ENCODE measurements at places on chromosomes 1 and 21.
A peak's percentile ranks its signal among the peaks of the same experiment; 100 is the strongest.

DNA sequence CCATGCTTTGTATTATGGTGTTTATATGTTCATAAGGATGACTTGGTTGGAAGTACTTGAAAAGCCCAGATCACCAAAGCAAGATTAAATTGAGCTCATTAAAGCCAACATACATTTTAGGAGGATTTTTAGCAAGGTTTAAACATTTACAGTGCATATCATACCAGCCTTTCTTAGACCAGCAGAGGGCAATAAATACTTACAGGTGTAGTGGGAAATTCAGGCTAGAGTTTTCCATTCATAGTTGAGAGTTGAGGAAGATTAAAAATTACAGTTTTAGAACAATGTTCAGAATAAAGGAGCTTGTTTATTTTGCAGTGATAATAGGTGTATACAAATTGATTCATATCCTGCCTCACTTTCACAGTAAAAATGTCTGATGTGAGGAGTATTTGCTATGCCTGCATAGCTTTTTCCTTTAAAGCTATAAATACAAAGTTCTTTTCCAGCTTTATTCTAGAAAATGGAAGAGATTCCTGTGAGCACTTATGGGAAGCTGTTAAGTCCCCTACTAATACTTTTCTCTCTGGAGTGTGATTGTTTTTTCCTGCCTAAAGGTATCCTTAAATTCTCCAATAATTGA is 35.3 kb downstream of the DTL start:
- DNase-seq: no peak

GRCh38 chr1:234302354-234302962 is 70.8 kb upstream of the COA6 start:
- DNase-seq: no peak

- DNase-seq: no peak
Measured at GRCh38 chr1:31122741-31123140, 57.2 kb upstream of the PUM1 start.

- DNase-seq: no peak
Measured at GRCh38 chr1:203763505-203763904, 1.5 kb upstream of the LAX1 start.

DNA sequence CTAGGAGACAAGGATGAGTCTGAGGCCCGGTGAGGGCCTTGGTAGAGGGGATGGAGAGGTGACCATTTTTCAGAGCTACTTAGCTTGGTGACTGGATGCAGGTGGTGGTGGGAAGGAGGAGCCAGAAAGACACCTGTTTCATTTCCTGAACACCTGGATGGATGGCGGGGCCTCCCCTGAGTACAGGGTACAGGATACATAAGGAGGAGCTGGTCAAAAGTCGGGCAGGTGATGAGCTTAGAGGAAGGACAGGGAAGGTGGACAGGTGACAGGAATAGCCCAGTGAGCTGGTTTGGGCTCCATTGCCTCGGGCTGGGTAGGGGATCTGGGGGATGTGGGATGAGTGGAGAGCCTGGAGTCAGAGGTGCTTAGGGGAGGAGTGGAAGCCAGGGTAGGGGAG is 6.3 kb downstream of the FAAH start:
- no peak for DNase-seq

- no peak for DNase-seq
Measured at GRCh38 chr21:25424634-25425033, 182.6 kb downstream of the MRPL39 start.

GRCh38 chr1:233514946-233515391 is 98.9 kb upstream of the KCNK1 start:
- DNase-seq: no peak

- no peak for DNase-seq
Measured at GRCh38 chr1:53145051-53145600, 2.7 kb upstream of the SLC1A7 start.

DNA sequence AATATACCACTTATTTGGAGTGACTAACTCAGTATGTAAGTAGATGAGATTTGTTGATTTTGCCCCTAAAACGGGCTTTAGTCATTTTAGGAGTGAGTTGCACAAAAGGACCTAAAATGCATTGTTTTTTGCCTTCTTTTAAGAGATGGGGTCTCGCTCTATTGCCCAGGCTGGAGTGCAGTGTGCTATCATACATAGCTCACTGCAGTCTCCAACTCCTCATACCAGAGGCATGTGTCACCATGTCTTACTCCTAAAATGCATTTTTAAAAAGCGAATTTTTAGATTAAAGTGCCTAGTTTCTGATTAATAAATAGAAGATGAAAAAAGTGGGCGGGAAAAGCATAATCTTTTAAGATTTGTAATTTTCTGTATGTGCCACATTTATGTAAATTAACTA is 11.5 kb upstream of the NEXN start:
- DNase-seq: no peak

GRCh38 chr1:46802081-46802480 is 3.2 kb downstream of the CYP4B1 start:
- no peak for DNase-seq

DNA sequence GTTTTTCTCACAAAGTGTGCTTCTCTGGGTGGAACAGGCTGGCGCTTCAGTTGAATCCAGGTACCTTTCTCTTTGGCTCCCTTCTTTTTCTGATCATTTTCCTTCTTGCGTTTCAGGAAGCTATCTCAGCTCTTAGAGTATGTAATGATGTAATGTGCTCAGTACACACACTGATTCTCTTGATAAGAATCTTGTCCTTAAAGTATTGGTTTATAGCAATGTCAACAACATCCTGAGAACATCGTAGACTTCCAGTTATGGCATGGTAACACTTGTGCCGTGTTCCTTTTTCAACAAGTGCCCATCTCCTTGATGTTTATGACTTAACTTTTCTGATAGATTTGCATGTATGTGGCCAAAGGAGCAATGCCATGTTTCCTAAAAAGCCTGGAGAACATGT is 11.7 kb upstream of the ABCD3 start:
- no peak for DNase-seq

DNA sequence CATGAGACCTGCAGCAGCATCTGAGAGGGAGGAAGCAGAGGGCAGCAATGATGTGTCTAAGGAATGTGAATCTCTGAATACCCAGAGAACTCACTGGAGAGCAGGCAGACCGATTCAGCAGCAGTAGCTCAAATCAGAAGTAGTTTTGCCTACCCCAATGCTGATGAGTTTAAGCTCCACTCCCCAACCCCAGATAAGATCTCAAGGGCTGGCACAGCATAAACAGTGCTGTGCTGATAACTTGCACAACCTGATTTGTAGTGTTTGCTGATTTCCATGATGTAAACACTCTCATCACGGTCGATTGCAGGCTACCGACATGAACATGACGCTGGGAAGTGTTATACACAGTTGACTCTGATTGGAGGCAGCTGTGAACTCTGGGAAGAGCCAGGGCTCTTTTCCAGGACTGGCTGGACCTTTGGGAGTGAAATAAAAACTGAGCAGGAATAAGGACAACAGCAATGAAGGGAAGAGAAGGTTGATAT is 11.2 kb upstream of the HMGCS2 start:
- DNase-seq: no peak

DNA sequence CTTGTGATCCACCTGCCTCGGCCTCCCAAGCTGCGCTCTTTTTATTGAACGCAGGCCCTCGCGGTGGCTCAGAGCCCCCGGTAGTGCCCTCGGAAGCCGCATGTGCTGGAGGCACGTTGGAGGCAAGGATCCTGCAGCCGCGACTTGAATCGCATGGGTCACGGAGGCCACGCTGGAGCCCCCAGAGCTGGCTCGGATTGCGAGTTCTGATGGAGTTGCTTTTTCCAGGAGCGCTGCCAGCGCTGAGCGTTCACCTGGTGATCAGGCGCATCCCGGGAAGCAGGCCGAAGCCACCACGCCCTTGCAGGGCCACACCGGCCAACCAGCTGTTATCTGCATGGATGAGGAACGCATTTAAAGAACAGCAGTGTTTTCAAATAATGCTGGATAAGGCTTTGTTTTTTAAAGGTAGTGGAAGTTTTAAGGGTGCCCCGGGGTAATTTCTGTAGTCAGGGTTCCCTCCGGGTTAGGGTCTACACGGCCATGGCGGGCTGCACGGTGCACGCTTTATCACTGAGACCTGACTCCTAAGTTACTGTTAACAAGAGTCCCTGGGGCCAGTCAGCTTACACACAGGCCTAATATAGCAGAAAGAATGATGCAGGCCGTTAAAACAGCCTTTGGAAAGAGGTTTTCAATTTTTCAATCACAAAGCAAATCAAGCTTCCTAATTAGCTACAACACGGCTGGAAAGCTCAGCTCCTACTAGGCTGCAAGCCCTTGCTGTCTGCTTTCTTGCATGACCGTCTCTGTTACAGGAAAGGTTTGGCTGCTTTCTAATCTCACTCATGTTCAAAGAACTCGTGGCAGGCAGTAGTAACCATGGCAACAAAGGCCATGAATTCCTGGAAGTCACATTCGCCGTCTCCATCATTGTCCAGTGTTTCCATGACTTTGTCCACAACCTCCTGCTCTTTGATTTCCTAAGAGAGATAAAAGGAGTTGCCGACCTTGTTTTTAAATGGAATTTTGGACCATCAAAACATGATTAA is 6.0 kb downstream of the S100B start:
- DNase-seq: no peak

DNA sequence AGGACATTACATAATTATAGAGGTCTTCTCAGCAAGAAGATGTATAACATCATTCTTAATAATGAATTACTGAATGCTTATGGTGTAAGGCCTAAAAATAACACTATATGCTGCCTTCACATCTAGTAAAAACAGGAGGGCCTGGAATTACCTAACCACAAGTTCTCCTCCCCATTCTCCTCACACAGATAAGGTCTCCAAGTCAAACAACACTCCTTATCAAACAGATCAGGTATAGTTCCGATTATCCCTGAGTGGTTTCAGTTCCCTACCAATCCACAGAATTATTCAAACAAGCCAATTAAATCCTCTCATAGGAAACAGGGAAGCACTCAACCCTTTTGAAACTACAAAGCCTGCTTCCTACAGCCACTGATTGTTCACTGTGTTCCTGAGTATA is 4.0 kb upstream of the AGBL4 start:
- no peak for DNase-seq

DNA sequence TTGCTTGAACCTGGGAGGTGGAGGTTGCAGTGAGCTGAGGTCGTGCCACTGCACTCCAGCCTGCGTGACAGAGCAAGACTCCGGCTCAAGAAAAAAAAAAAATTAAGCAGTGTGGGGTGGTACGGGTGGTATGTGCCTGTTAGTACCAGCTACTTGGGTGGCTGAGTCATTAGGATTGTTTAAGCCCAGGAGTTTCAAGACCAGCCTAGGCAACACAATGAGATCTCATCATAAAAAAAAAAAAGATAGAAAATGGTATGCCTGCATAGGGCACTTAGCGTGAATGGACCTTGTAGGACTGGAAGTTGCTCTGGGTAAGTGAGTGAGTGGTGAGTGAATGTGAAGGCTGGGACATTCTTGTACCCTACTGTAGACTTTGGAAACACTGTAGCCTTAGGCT is 37.0 kb downstream of the TBCE start:
- DNase-seq: no peak

- no peak for DNase-seq
Measured at GRCh38 chr21:43340491-43341377, 86.2 kb downstream of the SIK1 start.

DNA sequence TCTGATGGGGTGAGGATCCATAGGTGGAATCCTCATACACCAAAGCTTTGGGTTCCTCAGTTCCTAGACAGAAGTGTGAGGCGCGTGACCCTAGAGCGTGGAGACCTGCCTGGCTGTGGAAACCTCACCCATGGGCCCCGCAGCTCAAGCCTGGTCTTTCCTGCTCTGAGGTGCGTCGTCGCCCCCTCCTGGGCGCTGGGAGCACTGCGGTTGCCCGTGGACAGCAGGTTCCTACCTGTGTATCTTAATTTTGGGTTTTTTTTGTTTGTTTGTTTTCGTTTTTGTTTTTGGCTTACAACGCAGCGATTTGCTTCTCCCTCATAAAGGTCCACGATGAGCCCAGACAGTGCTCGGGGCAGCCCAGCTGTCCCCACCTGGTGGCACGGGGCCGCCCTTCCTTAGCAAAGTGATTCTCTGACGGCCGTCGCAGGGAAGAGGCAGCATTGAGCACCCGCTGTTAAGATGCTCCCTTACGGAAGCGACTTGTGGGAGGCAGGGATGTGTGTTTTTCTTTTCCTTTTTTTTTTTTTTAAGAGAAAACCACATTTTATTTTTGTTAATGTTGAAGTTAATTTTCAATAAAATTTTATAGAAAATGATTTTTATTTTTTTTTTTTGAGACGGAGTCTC is 36.5 kb upstream of the TRAPPC10 start:
- DNase-seq: peak; percentile 74

DNA sequence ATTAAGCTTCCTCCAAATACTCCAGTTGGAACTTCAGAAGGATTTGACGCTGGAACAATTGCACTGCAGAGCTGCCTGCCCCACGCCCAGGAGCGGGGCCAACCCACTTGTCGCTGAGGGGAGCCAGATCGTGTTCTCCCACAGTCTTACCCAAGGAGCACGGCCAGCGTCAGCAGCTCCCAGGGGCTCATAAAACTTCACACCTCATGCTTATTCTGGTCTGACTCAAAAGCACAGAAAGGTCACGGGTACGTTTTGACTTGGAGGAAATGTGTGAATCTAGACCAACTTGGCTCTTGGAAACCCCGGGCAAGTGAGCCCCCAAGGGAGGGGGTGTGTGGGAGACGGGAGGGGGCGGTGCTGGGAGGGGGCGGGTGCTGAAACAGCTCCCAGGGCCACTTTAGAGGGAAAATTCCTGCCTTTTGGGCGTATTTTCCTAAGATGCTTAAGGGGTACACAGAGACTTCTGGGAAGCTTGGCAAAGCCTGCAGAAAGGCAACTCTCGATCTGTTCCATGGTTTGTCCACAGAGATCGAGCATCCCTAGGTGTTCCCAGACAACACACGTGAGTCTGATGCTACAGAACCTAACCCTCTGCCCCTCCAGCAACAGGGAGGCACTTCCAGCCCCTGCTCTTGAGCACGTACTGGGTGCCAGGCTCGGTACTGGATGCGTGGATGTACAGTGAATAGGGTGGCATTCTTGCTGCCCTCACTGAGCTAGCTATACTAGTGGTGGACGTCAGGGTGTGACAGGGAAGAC is 98.9 kb downstream of the DHRS3 start:
- no peak for DNase-seq

DNA sequence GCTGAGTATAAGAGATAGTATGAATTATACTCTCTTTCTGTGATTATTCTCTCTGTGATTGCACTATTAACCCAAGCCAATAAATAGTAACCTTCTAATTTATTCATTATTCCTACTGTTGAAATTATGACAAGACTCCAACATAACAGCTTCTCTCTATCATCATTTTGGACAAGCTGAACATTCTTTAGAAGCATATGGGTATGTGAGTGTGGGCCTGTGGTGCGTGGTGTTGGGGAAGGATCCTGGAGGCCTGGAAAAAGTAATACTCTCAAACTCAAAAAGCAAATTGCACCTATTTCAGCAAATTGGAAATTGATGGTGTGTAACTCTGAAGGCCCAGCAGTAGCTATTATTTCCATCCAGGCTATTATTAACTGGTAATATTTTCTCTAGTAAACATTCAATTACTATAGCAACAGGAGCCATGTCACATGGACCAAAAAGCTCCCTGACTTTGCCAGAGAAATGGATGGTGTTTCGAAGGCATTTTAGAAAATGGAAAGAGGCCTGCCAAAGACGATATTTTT is 502.8 kb downstream of the LTN1 start:
- DNase-seq: no peak

DNA sequence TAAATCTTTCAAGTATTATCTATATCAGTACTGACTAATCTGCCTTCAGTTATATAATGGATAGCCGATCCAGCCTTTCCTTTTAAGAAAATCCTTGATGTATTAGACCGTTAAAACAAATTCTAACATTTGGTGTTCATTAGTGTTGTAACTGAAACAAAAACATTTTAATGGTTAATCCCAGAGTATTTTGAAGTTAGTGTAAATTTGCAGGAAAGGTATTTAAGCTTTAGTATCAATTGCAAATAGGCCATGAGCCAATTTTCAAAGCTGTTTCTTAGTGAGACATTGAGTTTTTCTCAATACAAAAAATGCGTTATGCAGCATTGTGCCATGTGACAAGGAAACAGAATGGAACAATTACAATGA is 29.6 kb downstream of the DISP1 start:
- no peak for DNase-seq

All from T-helper 9 cell (primary cell).